ENCODE measurements at places on chromosomes 5 and 9.

- no peak for DNase-seq
Measured at GRCh38 chr9:123540457-123540856, 184.5 kb downstream of the CRB2 start.

DNA sequence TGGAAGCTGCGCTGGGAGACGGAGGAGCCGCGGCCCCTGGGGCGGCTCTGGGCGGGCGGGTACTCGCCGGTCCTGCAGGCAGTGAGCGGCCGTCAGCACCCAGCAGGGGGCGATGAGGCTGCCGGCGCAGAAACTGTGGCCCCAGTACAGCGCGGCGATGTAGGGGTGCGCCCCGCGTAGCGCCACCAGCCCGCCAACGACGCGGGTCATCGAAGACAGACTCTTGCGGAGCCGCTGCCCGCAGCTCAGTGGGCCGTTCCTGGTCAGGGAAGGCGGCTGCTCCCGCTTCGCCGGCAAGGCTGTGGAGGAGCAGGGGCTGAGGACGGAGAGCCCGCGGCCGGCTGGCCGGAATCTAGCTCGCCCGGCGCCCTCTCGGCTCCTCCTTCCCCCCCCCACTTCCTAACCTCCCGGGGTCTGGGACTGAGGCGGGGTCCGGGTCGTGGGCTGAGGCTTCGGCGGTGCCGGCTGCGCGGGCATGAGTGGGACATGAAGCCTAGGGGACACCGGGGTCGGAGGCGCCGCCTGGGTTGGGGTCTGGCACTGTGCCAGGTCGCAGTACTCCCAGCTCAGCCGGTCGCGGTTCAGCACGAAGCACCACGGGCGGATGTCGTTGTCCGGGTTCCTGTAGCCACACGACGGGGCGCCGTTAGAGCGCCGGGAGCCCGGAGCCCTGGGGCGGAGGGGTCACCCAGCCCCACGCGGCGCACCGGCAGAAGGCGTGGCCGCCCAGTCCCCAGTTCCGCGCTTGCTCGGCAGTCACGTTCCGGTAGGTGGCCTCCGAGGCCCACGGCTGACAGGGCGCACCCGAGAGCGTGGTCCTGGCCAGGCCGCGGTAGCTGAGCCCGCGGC is 3.6 kb upstream of the PFN3 start:
- no peak for DNase-seq

GRCh38 chr9:94908583-94909249 is 182.2 kb downstream of the AOPEP start:
- DNase-seq: peak; percentile 14

DNA sequence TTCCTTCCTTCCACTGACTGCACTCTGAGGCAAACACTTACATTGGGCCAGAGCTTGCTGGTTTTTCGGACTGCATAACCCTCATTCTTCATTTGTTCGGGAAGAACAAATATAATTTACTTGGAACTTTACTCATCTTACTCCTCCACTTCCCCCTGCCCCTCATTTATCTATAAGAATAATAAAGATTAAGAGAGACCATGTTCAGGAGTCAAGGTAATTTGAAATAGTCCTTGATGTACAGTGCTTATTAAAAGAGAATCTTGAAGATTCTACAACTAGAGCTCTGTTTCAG is 65.6 kb downstream of the BASP1 start:
- DNase-seq: no peak

- no peak for DNase-seq
Measured at GRCh38 chr5:10291692-10292339, 15.9 kb downstream of the CMBL start.

GRCh38 chr5:158819095-158819494 is 280.6 kb downstream of the EBF1 start:
- no peak for DNase-seq

GRCh38 chr9:87751868-87752267 is 25.9 kb downstream of the CTSL start:
- DNase-seq: no peak

GRCh38 chr5:138874241-138874640 is 894 bp downstream of the LRRTM2 start:
- DNase-seq: no peak

GRCh38 chr5:103669615-103670014 is 107.0 kb upstream of the NUDT12 start:
- no peak for DNase-seq

DNA sequence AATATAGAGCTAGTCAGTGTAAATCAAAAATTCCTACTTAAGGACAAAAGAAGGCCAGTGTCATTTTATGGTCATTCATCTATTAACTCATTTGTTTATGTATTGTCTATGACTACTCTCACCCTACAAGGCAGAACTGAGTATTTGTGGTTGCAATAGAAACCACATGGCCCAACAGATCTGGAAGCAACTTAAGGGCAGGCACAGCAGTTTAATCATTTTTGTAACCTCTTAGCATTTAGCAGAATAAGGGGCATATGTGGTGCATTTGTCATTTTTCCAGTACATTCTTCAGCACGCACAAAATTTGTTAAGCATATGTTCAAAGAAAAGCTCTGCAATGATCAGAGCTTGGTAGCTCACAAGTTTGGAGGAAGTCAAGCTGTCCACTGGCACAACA is 1.1 kb downstream of the FKBP15 start:
- DNase-seq: no peak

DNA sequence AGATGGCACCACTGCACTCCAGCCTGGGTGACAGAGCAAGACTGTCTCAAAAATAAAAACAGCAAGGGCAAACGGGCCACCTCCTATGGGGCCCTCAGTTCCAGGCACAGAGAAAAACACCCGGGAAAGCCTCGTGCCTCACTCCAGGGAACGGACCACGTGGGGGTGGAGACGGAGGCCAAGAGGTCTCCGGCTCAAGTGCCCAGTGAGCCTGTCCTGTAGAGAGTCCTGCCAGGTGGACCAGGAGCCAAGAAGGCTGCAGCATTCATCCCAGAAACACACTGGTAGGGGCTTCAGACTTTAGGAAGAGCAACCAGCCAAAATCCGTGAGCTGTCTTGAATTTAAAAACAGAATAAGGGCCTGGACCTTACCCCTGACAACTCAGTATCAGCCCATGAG is 63.8 kb downstream of the C5orf15 start:
- no peak for DNase-seq

DNA sequence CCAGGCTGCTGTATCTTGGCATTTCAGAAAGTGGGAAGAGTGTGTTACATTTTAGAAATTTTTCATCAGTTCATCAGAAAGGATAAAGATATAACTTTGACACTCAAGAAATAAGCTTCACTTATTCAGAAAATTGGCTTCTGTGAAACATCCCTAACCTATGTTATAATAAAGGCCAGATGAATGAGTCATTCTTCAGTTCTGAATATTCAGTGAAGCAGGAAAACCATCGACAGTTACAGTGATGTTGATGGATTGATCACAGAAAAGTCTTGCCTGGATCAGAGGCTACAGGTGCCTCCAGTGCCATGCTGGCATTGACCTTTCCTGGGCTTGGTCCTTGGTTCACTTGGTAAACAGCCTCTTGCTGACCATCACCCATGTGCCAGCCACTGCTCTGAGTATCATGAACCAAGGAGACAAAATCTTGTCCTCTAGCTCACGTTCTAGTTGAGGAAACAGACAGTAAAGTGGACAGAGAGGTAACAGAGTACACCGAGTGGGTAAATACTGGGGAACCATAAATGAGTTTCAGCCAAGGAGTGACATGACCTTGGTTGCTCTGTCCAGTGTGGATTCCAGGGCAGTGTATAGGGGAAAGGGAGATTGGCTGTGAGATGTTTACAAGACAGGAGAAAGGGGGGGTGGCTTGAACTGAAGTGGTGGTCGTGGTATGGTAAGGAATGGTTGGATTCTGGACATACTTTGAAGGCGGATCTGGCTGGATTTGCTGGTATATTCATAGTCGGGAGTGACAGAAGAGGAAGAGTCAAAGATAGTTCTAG is 98.6 kb downstream of the AMBP start:
- no peak for DNase-seq

DNA sequence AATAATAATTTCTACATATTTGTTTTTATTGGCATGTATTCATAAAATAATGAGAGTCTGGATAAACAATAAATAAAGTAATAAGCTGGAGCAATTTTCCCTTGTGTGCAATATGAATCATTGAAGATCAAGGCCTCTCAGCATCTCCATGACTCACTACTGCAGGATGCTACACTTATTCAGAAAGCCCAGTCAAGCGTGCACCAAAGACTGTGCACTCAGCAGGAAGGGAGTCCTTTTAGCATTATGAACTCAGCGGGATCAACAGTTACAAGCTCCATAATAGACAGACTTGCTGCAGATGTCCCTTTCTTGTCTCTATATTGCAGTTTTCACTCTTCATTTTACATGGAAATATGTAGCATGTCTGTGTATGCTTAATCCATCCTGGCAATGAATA is 485.3 kb downstream of the CDH9 start:
- no peak for DNase-seq

DNA sequence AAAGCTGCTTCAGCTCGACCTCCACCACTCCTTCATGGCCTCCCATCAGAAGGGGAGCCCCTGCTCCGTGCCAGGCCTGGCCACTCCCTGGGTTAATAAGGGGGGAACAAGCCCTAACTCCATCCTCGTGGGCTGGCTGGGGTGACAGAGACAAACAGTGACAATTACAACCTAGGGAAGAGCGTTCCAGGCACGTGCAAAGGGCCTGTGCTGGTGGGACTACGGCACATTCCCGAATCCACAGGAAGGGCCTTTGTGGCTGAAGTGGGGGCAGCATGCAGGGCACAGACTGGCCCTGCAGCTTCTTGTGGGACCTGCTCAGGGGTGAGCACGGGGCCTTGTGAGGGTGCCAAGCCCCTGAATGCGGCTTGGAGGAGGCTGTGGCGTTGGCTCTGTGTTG is 157.4 kb downstream of the C9orf50 start:
- DNase-seq: no peak

All from H1 (cell line).